COR-L47 (cell line): ENCODE measurements at places on chromosomes 3 and 15.

DNA sequence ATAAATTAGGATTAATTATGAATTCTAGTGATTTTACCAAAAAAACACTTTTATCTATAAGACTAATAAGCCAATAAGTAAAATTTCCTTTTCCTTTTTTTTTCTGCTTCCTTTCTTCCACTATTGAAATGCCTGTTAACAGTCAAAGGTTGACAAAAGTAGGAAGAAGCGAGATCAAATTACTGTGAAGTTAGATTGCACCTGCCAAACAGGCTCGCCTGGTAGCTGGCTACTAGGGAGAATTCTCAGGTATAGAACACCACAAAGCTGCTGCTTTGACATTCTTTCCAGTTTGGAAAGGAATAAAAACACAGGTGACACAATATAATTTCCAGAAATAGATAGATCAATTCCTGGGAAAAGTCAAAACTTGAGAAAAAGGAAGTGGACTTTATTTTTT is 749.0 kb downstream of the NSUN3 start:
- DNase-seq, result no peak

GRCh38 chr3:48623851-48624547 is 2.4 kb upstream of the TMEM89 start:
- peak; percentile 70 for DNase-seq

DNA sequence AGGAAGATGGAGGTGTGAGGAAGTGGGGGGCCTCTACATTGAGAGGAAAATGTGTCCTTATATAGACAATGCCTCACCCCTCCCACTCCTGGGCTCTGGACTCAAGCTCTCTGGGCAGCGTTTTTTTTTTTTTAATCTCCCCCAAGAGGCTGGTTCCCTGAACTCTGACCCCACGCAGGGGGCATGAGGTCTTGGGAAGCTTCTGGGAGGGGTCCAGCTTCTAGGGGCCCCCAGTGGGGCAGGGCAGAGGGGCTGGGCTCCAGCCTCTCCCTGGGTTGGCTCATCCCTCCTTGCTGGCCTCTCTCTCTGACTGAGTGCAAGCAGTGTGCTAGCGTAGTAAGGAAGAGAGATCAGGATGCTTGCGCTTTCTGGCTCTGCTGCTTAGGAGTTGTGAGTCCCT is 101.4 kb upstream of the HACD2 start:
- DNase-seq, result no peak

GRCh38 chr3:4866866-4867265 is 112.4 kb upstream of the BHLHE40 start:
- no peak for DNase-seq

GRCh38 chr15:93179072-93179471 is 90.1 kb upstream of the RGMA start:
- DNase-seq, result no peak

- no peak for DNase-seq
Observed at GRCh38 chr15:31207246-31207645, 105.7 kb upstream of the TRPM1 start.

GRCh38 chr3:103410231-103410630 is 975.4 kb downstream of the ZPLD1 start:
- no peak for DNase-seq

GRCh38 chr3:154428286-154429206 is 1.4 kb downstream of the GPR149 start:
- DNase-seq, result peak; percentile 48

DNA sequence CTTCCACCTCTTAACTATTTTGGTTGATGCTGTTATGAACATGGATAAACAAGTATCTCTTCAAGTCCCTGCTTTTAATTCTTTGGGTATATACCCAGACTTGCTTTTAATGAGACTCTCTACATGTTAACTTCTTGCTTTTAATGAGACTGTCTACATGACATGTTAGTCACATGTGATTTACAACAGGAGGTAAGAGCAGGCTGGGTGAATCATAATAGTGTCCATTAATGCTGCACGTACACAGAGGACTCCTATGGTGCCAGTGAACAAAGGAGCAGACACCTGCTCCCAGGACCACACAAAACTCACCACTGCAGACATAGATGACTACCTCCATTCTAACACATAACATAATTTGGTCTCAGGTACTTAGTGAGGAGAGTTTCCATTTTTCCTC is 273.4 kb upstream of the NSMCE3 start:
- peak; percentile 57 for DNase-seq

- DNase-seq, result no peak
Observed at GRCh38 chr3:134462331-134462941, 23.3 kb downstream of the ANAPC13 start.

DNA sequence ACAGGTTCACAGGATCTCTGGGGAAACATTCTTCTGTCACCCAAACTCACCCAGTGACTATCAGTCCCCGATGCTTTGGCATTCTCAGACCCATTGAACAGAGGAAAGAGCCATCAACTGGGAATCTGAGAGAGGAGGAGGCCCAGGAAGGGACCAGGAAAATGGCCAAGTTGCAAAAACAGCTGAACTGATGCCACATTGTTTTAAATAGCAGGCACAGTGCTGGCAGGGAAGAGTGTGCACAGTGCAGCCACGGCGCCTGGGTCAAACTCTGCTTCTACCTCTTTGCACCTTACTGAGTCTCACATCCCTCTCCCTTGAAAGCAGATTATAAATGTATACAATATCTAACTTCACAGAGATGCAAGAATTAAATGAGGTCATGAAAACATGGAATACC is 66.4 kb downstream of the SRGAP3 start:
- DNase-seq, result no peak

DNA sequence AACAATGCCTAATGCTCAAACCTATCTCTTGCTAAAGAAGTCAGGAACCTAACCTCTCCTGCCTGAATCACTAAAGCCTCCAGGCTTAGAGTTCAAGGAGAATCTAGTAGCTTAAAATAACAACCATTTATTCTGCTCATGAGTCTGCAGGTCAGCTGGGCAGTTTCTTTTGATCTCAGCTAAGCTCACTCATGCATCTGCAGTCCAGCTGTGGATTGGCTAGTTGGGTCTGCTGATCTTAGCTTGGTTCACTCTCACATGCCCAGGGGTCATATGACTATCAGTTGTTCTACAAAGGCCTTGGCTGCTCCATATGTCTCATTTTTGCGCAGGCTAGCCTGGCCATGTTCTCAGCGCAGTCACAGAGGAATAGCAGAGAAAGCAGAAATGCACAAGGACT is 109.2 kb upstream of the STT3B start:
- no peak for DNase-seq

DNA sequence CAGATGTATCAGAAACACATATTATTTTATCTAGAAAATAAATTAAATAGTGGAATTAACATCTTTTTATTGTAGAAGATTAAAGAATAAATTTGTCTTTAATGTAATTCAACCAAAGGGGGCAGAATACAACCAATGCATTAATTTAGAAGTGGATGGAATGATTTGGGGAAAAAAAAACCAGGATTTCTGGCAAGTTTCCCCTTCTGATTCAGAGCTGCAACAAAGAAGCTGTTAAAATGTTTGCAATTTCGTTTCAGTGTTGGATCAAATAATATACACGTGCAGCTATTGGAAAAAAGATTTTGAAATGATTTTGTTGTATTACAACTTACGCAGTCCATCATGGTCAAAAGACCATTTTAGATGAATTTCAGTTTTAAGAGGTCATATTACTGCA is 71.6 kb upstream of the ZNF280D start:
- no peak for DNase-seq

DNA sequence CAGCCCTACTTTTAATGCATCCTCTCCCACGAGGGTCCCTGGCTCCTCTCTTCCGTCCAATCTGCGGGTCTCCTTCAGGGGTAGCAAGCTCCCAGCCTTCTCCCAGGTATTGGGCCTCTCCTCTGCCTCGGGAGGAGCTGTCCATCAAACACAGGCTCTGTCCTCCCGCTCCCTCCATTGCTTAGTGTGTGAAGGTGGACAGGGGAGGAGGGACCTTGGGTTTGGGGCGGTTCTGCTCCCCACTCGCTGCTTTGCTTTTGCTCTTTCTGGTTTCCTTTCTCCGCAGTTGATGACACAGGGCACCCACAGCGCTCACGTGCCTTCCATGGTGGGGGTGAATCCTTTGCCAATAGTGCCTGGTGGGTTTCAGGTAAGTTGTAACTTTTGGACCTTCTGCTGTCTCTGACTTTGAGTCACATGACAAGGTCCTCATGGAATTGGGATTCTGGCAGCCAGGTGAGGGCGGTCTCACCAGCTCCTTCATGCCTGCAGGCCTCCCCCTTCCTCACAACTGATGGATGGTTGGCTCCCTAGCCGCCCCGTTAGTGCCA is 18.9 kb downstream of the MUC20 start:
- no peak for DNase-seq
